Caco-2 (cell line): ENCODE measurements at places on chromosomes 7 and 10. TPM values are rescaled to one million over a fixed set of nuclear protein-coding genes. Genes with fewer than 3 reads are reported as not detected.
A peak's percentile ranks its signal among the peaks of the same experiment; 100 is the strongest.

DNA sequence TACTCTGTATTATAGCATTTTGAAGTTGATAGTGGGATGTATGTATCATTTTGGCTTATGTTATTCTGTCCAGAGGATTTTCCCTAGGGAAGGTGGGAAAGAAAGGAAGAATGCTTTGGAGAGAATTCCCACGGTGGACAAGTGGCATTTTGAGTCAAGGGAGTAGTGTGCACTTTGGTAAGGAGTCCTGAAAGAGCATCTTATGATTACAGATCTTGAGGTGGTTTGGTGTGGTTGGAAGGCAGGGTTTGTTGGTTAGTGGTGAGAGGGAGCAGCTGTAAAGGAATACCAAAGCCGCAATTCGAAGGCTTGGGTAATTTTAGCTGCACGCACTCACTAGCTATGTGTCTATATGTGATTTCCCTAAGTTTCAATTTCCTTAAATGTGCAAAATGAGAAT lies 16.1 kb downstream of the CCSER2 start:
- H3K27ac ChIP-seq = no peak overlapping the region
- H3K4me1 ChIP-seq = no peaks in the 10 kb centered on the region
- DNase-seq = no peak

DNA sequence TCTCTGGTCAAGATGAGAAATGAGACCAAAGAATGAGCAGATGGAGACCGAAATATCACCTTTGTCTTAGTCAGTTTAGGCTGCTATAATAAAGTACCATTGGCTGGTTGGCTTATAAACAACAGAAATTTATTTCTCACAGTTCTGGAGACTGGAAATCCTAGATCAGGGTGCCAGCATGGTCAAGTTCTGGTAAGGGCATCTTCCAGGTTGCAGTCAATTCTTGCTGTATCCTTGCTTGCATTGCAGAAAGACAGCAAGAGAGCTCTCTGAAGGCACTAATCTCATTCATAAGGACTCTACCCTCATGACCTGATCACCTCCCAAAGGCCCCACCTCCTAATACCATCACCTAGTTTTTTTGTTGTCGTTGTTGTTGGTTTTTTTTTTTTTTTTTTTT lies 52.7 kb upstream of the MKLN1 start:
- H3K4me1 ChIP-seq = no peaks in the 10 kb centered on the region
- no peaks in the 10 kb centered on the region for H3K27me3 ChIP-seq
- H3K4me3 ChIP-seq = no peak overlapping the region
- no peaks in the 10 kb centered on the region for H3K36me3 ChIP-seq
- H3K27ac ChIP-seq = no peak overlapping the region
- DNase-seq = no peak

DNA sequence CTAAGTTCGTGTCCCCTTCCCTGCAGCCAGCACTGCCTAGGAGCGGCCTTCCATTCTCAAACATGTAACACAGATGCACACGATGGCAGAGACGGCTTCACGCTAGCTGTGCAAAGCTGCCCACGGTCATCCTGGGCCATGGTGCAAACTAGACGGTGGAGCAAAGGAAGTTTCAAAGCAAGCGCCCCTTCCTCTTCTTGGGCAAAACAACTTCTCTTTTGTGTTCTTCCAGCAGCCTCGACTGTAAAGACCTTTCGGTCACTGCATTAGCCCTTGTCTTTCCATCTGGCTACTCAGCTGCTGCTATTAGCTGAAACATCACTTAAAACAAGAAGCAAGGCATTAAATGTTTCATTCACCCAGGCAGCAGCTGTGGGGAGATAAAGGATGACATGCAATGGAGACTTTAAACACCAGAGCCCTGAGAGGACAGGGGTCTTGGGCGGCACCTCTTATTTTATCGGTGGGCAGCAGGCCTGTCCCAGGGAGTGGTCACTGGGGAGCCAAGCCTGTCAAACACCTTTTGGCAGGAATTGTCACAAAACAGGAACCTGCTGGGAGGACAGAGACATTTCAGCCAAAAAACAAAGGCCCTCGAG lies 214.8 kb downstream of the KLF6 start:
- H3K4me3 ChIP-seq = no peak overlapping the region
- no peak for DNase-seq
- no peaks in the 10 kb centered on the region for H3K27me3 ChIP-seq
- H3K4me1 ChIP-seq = no peaks in the 10 kb centered on the region
- H3K27ac ChIP-seq = no peak overlapping the region
- no peaks in the 10 kb centered on the region for H3K36me3 ChIP-seq

DNA sequence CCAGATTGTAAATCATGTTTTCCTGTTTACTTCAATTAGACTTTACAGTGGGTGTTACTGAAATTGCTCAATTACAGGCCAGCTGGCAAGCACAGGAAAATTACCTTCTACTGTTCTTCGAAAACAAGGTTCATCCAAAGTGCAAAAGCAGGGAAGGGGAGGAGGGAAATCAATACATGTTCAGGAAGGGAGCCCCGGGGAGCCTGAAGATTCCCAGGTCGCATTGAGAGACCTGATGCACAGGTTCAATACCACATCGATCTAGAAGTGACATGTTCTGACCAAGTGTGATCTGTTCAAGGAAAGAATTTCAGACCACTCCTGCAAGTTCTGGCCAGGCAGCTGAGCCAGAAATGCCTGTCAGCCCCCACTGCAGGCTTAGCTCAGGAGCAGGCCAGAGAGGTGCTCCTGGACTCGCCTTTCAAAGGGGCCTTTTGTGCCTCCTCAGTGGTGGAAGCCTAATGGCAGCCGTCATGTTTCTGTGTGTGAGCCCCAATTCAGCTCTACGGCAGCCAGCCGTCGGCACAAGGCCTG lies 35.9 kb downstream of the FAM53B start:
- H3K27ac ChIP-seq = no peak overlapping the region
- no peaks in the 10 kb centered on the region for H3K4me1 ChIP-seq
- H3K36me3 ChIP-seq = peaks cover 2% of the 10 kb centered on the region; the same call in 1 of the 2 replicates
- H3K27me3 ChIP-seq = no peaks in the 10 kb centered on the region

DNA sequence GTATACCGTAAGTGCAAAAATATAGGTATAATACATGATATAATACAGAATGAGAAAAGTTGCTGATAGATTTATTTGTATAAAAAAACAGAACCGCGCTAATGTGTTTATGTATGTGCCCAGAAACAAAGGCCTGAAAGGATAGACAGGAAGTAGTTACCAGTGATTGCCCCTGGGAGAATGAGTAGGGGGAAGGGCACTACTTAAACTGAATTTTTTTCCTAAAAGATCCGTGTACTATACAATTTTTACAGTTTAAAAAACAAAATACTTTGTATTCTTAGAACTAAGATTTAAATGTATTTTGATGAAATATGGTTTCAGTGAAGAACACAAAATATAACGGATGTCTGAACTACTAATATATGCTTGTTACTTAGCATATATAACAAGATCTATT lies 2.9 kb downstream of the IPMK start:
- no peaks in the 10 kb centered on the region; the same call in 1 of the 2 replicates for H3K36me3 ChIP-seq
- no peak for DNase-seq
- H3K27me3 ChIP-seq = no peaks in the 10 kb centered on the region
- H3K4me3 ChIP-seq = 0 out of 2 replicates have a peak overlapping the region, but pooled peaks have one; percentile 100
- peaks cover 12% of the 10 kb centered on the region for H3K4me1 ChIP-seq
- H3K27ac ChIP-seq = no peak overlapping the region

DNA sequence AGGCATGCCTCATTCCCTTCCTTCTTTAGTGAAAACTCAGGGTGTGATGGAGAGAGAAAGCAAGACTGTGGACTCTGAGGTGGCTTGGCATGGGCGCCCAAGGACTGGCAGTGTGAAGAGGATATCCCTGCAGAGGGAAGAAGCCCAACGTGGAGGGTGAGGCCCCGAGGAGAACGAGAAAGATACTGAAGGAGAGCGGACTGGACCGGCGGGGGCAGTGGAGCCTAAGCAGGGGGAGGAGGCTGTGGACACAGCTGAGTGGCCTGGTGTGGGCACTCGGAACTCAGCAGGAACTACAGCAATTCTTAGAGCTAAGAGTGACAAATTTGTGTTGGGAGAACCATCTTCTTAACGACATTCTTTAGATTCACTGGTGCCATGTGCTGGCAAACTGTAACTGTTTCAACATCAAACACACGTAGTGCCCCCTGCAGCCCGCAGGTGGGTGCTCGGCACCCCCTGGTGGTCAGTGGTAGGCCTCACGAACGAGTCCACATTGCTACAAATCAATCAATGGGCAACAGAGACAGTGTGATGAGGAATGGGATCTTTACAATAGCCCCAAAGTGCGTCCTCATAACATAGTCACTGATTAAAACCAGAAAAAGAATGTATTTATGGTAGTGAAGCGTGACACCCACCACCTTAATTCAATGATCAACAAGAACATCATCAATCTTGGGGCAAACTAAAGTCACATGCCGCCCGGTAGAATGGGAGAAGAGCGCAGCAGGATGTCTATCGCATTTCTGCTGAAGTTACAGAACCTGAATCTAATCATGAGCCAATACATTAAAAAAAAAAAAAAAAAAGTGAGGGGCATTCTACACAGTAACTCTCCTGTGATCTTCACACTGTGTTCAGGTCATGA lies 2.0 kb upstream of the SFTPA1 start:
- H3K4me3 ChIP-seq = no peak overlapping the region
- DNase-seq = peak; percentile 52
- H3K4me1 ChIP-seq = no peaks in the 10 kb centered on the region
- no peaks in the 10 kb centered on the region for H3K36me3 ChIP-seq

GRCh38 chr10:22372917-22373316 lies 27.6 kb downstream of the SPAG6 start:
- H3K27ac ChIP-seq = no peak overlapping the region
- no peaks in the 10 kb centered on the region for H3K27me3 ChIP-seq
- DNase-seq = no peak
- H3K36me3 ChIP-seq = no peaks in the 10 kb centered on the region
- no peak overlapping the region for H3K4me3 ChIP-seq
- no peaks in the 10 kb centered on the region for H3K4me1 ChIP-seq

GRCh38 chr10:123608047-123608446 lies 58.1 kb upstream of the GPR26 start:
- no peaks in the 10 kb centered on the region; the same call in 1 of the 2 replicates for H3K27me3 ChIP-seq
- H3K36me3 ChIP-seq = no peaks in the 10 kb centered on the region
- H3K4me1 ChIP-seq = no peaks in the 10 kb centered on the region
- H3K4me3 ChIP-seq = no peak overlapping the region

DNA sequence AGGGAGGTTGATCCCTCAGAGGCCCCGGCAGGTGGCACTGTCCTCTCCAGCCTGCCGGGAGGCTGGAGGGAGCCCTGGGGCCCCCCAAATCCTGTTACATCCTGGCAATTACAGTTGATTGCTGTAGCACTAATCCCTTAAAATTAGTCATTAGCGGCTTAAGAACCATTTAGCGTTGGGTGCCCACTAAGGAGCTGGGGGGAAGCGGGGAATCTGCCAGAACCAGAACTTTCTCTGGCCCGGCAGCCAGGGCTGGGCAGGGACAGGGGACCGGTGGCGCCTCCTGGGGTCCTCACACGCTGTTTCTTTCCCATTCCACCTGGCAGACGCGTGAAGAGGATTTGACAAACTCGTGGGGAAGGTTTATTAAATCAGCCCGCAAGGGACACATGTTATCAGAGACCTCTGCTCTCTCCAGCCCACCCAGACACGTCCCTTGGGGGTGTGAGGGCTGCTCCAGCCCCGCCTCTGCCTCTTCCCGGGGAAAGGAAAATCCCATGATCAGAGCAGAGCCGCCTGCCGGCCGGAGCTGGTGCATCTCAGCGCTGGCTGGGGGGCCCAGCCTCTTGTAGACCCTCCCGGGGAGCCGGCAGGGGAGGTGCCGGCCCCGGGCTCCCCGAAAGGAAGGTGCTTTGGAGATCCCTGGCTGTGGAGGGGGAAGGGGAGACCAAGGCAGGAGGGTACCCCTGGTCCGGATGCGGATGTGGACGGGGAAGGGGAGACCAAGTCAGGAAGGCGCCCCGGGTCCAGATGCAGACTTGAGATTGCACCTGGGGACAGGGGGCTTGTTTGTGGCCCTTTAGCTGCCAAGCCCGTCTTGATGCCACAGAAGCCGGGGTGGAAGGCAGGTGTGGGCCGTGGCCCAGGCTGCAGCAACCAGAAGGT lies 142.7 kb downstream of the ELFN1 start:
- H3K4me1 ChIP-seq = no peaks in the 10 kb centered on the region
- H3K27me3 ChIP-seq = no peaks in the 10 kb centered on the region
- H3K36me3 ChIP-seq = no peaks in the 10 kb centered on the region
- no peak for DNase-seq
- no peak overlapping the region for H3K4me3 ChIP-seq
- no peak overlapping the region for H3K27ac ChIP-seq

DNA sequence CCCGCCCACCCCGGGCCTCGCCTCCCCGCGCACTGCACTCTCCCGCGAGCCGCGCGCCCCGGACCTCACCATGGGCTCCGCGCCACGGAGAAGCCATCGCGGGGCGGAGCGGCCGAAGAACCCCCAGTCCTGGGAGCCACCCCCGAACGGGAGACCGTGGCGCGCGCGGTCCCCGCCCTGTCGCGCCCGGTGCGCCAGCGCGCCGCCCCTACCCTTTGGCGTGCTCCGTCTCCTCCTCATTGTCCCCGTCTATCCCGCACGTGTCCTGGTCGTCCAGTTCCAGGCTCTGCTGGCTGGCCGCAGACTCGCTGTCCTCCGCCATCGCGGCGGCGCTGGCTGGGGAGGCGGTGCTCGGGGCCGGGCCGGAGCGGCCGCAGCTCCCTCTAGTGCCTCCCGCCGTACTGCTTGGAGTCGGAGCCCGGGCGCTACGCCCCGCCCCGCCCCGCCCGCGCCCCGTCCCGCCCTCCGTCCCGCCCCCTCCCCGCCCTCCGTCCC lies at the start of gene NMT2:
TSS of gene NMT2 (minus strand) at position 403 of the 495 bp plus-strand sequence. CDS start at position 322, 81 bp downstream.
- H3K36me3 ChIP-seq = no peaks in the 10 kb centered on the region
- no peak for DNase-seq
- no peaks in the 10 kb centered on the region for H3K27me3 ChIP-seq
- peak within 1 kb of the TSS; percentile 85 for H3K4me3 ChIP-seq
- peaks cover 5% of the 10 kb centered on the region; the same call in 1 of the 2 replicates for H3K4me1 ChIP-seq

- no peak overlapping the region for H3K27ac ChIP-seq
- no peaks in the 10 kb centered on the region for H3K4me1 ChIP-seq
- no peak overlapping the region for H3K4me3 ChIP-seq
- no peaks in the 10 kb centered on the region for H3K27me3 ChIP-seq
- no peaks in the 10 kb centered on the region for H3K36me3 ChIP-seq
- DNase-seq = no peak
Observed at GRCh38 chr10:87656431-87657072, 3.1 kb upstream of the PAPSS2 start.

- H3K27me3 ChIP-seq = no peaks in the 10 kb centered on the region
- no peak for DNase-seq
- no peak overlapping the region for H3K27ac ChIP-seq
- no peaks in the 10 kb centered on the region for H3K4me1 ChIP-seq
- H3K4me3 ChIP-seq = no peak overlapping the region
Observed at GRCh38 chr7:136293272-136293671, 316.1 kb upstream of the MTPN start.

DNA sequence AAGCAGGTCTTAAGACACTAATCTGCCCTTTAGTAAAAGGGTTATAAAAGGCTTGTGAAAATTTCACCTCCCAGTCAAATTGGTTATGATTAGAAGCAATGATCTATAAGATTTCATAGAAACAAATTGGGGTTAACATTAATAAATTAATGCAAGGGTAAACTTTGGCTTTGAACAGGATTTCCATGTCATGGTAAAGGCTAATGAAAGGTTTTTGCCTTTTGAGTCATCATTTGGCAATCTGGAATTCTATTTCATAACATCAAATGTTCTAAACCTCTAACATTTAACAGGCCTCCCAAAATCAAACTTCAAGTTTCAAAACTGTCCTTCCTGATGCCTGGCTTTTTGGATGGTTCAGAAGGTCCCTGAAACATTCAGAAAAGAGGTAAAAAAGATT lies 62.4 kb downstream of the COA1 start:
- no peaks in the 10 kb centered on the region for H3K36me3 ChIP-seq
- H3K27ac ChIP-seq = no peak overlapping the region
- H3K4me3 ChIP-seq = no peak overlapping the region
- H3K27me3 ChIP-seq = no peaks in the 10 kb centered on the region

Gene LRRC27
- total RNA-seq = 11.7 and 12.5 TPM in 2 replicates

Gene LIPN
- total RNA-seq = not detected in 2 replicates

Gene DDC
- total RNA-seq = 75.9 and 87.0 TPM in 2 replicates

Gene ANKRD1
- total RNA-seq = 75.7 and 97.4 TPM in 2 replicates

Gene SVIL
- 54.4 and 70.1 TPM in 2 replicates for total RNA-seq

Gene FKBP6
- total RNA-seq = not detected in 2 replicates
